ENCODE measurements at places on chromosomes 11 and 22.

DNA sequence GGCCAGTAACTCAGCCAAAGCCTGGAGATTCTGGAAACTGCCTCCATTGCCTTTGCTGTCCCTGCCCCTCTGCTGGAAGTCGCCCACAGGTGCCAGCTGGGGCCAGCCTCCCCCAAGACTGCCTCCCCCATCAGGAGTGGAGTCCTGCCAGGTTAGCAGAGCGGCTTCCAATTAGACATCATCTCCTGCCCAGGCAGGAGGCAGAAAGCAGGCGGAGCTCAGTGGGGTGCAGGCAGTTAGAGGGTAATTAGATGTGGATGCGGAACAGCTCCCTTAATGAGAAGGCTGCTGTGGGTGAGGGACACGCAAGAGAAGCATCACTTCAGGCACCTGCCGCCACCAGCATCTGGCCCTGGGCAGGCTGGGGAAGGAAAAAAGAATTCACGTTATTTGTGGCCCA, 90.9 kb upstream of the TP53I11 start:
- DNase-seq, result no peak

DNA sequence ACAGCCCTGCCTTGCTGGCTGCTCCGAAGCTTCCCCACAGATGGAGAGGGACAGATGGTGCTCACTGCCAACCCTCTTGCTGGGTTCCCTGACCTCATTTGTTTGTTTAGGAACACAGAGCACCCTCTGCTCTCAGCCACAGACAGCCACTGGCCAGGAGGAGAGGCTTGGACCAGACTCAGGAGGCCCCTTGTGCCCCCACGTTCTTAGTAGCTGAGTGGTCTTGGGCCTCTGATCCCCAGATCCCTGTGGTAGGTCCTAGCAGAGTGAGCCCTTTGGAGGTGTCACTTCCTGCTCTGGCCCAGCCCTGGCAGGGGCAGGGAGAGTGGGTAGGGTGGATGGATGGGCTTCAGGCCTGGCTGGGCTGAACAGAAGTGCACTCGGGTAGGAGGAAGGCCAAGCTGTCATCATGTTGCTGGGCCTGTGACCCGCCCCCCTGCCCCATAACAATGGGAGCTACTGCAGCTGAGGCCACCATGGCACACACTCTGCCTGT, 84.0 kb downstream of the DHCR7 start:
- no peak for DNase-seq

DNA sequence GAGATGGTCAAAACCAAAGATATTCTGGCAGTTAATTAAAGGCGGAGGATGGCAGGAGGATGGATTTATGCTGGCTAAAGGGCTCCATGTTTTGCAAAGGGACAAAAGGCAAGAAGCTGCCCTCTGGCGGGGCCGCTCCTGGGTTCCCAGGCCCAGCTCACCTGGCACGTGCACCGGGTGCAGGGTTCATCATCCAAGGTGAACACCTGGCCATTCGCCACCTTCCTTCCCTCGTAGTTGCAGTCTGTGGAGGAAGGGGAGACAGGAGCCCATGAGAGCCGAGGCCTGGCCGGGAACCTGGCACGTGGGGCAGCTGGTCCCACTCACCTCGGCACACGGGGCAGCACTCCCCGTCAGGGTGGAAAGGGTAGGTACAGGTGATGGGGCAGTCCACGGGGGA, 23.8 kb downstream of the PGA5 start:
- DNase-seq, result no peak

GRCh38 chr11:10320736-10321465, 16.0 kb downstream of the ADM start:
- DNase-seq, result no peak

DNA sequence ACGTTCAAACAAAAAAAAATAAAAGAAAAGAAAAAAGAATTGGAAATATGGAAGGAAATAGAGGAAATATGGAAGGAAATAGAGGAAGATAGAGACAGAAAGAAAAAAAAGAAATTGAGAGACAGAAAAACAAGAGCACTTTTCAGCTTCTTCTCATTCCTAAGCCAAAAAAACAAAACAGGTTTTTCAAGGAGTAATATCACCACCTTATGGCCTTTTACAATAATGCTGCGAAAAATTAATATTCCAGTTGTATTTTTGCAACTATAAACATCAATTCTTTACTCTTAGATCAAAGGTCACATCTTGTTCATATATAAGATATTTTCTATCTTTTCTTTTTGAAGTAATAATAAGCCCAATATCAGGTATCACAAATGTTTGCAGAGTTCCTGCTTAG, 328.3 kb downstream of the FAT3 start:
- DNase-seq, result no peak

- DNase-seq, result no peak
Measured at GRCh38 chr22:45897736-45898135, 79.2 kb downstream of the WNT7B start.

GRCh38 chr11:11036848-11037732, 179.2 kb upstream of the ZBED5 start:
- peak; percentile 28 for DNase-seq

- no peak for DNase-seq
Measured at GRCh38 chr22:42632096-42632495, 8.3 kb downstream of the ATP5MGL start.

GRCh38 chr11:30100495-30100894, 83.7 kb upstream of the KCNA4 start:
- no peak for DNase-seq
